Spleen (tissue), 13 donors: ENCODE measurements at places on chromosomes 7 and 10. TPM values are rescaled to one million over a fixed set of nuclear protein-coding genes. Genes with fewer than 3 reads are reported as not detected.

GRCh38 chr10:14191407-14191806 lies 139.3 kb downstream of the FRMD4A start:
- no peak for DNase-seq

DNA sequence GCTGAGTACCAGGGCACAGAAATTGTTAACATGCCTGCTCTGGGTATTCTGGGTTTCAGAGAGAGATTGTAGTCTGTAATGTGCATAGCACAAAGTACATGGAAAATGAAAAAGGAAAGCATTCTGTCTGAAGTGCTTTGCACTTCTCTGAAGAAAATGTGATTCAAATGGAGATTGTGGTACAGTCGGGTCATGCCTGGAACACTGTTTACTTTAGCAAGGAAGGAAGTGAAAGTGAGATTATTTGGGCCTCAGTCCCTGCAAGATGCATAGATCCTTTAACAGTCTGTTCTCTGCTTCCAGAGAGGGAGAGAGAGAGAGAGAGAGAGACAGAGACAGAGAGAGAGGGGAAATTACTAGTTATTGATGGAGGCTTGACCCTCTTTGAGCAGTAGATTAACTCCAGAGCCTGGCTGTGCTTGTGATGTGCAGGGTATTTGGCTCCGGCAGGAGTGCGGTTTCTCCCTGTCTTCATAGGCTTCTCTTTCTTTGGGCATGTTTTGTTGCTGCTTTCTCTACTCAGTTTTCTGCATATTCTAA lies 5.4 kb downstream of the VWC2 start:
- no peak for DNase-seq

DNA sequence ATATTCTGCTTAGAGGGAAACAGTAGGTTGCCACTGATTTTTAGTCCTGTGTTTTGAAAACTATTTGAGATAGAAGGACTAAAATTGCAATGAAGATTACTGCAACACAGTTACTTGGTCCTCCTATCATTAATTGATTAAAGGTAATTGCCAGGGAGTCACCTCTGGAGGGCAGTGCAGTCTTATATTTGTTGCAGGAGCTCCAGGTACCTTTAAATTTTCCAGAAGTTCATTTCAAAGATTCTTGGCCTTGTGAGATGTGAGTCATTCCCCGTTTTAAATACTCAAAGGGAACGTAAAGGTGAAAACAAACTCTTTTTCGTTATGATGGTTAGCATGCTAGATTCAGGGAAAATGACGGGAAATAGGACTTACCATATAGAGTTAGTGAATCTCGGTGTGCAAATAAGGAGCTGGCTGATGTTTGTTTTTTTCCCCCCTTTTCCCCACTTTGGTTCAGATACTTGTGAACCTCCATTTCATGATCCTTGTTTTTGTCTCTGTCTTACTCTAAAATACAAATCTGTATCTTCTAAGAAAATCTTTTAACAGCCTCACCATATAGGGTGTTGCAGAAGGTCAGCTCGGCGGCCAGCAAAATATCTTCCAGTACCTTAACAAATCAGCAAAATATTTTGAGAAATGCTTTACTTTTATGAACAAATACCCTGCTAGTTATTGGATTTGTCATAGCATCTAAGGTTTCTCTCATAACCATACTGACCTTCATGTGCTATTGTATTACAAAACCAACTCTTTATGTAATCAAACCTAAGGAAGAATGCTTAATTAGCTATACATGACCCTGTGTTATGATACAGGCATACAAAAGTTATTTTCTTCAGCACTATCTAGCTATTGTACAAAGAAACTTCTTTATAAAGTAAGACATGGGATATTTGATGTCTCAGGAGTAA lies 143.0 kb upstream of the HDAC9 start:
- DNase-seq = no peak

DNA sequence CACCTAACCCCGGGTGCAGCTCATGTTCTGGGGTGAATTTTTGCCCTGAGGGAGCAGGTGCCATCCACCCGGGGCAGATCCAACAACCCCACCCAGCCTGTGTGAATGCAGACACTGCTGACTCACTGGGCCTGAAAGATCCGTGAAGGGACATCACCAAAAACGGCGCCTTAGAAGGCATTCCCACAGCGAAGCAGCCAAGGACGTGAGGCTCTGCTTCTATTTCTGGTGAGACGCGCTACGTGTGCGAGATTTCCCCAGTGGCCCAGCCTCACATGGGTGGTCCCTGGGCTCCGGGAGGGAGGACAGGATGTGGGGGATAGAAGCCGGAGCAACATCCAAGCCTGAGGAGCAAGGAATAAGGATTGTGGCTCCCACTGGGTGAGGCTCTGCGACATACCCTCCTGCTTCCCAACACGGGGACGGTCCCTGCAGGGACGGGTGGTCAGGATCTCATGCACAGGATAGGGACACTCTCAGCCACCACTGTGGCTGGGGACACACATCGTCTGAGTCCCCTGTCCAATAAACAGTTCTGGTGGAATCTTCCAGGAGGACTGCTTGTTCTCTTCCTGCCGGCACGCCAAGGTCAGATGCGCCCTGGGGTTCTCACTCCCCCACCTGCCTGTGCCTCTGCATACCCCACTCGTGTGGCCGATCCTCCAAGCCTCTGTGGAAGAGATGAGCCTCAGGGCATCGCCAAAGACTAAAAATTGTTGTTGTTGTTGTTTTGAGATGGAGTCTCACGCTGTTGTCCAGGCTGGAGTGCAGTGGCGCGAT lies 70.2 kb downstream of the ZRANB1 start:
- DNase-seq = peak; percentile 34

- DNase-seq = peak; percentile 49
Measured at GRCh38 chr7:45663965-45664633, 89.9 kb downstream of the ADCY1 start.

- no peak for DNase-seq
Measured at GRCh38 chr7:140625908-140626868, 14.4 kb downstream of the DENND2A start.

DNA sequence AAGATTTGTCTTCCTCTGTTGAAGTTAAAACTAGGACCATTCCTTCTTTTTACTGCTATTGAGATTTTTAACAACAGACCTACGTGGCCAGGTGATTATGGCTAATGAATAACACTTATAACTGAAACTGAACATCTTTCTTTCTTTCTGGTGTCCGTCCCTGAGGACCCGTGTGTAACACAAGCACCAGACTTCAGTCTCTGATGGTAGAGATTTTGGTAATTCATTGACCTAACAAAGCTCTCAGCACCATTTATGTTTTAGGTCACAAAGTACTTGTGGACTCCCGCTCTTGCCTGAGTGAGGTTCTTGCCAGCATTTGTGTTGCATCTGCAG lies 40.4 kb upstream of the TMEM229A start:
- DNase-seq = no peak

- DNase-seq = no peak
Measured at GRCh38 chr10:20492447-20492846, 404.7 kb downstream of the NEBL start.

- peak; percentile 59 for DNase-seq
Measured at GRCh38 chr10:132194726-132195125, 8.0 kb downstream of the DPYSL4 start.

- no peak for DNase-seq
Measured at GRCh38 chr10:63759335-63759734, 238.1 kb downstream of the REEP3 start.

GRCh38 chr7:112450807-112451761 lies 824 bp downstream of the IFRD1 start:
- peak; percentile 97 for DNase-seq

GRCh38 chr7:64863969-64864368 lies 39.1 kb upstream of the ZNF273 start:
- DNase-seq = no peak

GRCh38 chr7:155864991-155865690 lies 52.9 kb upstream of the SHH start:
- DNase-seq = peak; percentile 19

- no peak for DNase-seq
Measured at GRCh38 chr7:3616306-3616705, 315.3 kb downstream of the SDK1 start.

DNA sequence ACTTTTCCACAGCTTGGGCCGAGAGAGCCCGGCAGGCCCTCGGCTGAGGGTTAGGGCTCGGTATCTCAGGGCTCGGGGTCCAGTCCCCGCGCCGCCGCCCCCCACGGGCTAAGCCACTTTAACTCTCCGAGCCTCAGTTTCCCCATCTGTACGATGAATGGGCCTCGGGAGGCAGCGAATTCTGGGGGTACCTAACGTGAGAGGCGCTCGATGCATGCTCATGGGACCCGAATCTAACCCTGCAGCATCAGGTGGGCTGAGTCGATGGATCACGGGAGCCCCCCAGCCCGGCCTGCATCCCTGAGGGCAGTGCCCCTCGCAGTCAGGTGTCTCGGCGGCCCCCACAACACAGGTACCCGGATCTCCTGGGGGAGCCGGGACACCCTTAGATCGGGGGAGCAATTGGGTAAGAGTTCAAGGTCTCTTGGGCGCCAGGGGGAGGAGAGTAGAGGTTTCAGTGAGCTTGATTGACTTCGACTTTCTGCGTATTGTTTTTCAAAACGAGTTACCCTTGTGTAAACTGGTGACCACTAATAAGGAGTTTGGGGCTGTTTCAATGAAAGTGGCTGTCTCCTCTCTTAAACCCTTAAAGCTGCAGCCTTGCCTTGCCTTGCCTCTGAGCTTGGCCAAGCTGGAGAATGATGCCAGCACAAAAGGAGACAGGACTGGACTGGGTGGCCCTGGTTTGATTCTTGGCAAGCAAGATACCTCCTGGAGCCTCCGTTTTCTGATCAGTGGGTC lies 631 bp downstream of the POR start:
- DNase-seq = peak; percentile 86

DNA sequence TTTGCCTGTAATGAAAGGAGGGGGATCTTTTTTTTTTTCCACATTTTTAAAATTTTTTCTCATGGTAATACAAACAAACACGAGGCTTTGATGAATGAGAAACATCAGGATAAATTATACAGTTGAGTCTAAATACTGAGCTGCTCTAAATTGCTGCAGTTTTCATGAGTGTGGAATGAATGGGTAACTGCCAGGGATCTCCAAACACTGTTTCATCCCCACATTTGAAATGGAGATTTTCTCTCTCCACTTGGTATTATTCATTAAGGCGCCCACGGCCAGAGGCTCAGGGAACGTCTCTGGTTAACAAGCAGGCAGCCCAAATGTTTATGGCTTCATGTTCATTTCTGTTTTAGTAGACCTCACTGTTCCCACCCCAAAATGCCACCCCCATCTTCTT lies 717.1 kb downstream of the GRID1 start:
- DNase-seq = no peak

GRCh38 chr7:121078701-121079227 lies 90.3 kb downstream of the CPED1 start:
- DNase-seq = no peak

The CDK5 gene
- 14.4 TPM for total RNA-seq

The GNGT1 gene
- total RNA-seq = not detected

The PRKG1 gene
- total RNA-seq = 7.4 TPM

The LIPA gene
- total RNA-seq = 475 TPM

The UCMA gene
- not detected for total RNA-seq

The PON3 gene
- 0.60 TPM for total RNA-seq

The SLC16A12 gene
- total RNA-seq = 0.07 TPM

The WASHC2A gene
- 54.0 TPM for total RNA-seq

The ZNF727 gene
- 5.2 TPM for total RNA-seq

The SPDYE16 gene
- 0.82 TPM for total RNA-seq

The CACNB2 gene
- total RNA-seq = 0.57 TPM

The FOXI2 gene
- total RNA-seq = 0.37 TPM

The TCTN3 gene
- 24.9 TPM for total RNA-seq

The ADAM22 gene
- total RNA-seq = 4.2 TPM

The SEMA3A gene
- total RNA-seq = 12.6 TPM

The SORCS3 gene
- not detected for total RNA-seq

The HDAC9 gene
- total RNA-seq = 69.9 TPM
